ENCODE measurements at places on chromosomes 1 and 21.

- no peak for DNase-seq
These were observed 28.8 kb upstream of the PPP2R5A start for GRCh38 chr1:212256369-212256768.

DNA sequence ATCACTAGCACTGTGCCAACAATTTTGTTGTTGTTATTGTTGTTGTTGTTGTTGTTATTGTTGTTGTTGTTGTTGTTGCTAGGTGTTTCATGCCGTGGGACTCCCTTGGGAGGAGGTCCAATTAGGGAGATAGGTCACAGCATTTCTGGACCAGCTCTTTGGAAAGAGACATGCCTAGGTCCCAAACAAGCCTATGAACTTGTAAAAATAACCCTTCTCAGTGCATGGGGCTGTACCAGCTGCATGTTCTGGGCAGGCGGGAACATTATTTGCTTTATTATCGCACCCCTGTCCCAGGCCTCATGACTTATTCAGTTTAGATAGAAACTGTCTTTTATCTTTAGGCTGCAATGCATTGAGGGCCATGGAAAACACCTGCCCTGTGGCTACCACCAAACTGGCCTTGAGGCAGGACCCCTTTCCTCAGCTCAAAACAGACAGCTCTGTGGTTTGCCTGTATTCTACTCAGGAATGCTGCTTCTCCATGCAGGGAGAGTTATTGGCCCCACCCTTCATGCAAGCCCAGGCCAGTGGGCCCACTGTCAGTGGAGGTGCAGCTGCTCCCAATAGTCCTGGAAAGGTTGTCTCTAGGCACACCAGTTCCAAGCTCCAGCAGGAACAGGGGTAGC, 386.5 kb upstream of the BRINP3 start:
- no peak for DNase-seq

- no peak for DNase-seq
These were observed 12.3 kb downstream of the AHDC1 start for GRCh38 chr1:27591622-27592021.

DNA sequence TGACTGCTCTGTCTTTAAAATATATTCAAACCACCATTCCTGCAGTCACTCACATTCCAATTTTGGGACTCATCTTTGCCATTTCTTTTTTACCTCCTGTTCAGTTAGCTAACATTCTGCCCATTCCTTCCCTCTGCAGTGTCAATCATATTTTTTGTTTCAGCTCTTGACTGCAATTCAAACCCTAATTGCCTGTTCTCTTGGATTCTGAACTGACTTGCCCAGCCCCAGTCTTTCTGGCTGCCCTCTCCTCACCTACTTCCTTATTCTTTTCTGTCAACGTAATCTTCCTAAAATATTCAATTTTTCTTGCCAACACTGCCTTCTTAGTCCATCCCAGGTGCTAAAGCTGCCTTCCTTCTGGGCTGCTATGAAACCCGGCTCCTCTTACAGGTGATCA, 6.1 kb downstream of the PRDM2 start:
- DNase-seq, result no peak

DNA sequence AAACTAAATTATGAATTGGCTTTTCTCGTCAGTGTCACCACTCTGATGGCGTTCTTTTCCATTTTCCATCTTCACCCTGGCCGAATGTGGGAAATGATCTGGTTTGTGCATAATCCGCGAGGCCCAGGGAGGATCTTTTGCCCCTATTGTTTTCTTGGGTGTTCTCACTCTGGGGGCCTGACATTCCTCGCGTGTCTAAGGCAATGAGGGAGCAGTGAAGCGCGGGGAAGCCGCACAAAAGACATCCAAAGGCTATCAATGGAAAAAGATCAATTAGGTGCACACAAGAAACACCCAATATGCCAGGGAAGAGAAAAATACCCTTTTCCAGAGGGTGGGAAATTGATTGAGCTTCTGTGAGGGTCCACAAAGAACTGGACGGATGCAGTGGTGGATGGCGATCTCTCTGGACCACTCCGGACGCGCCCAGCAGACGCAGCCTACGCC, 941 bp upstream of the C1orf21 start:
- DNase-seq, result no peak

- no peak for DNase-seq
These were observed 45.6 kb downstream of the AZIN2 start for GRCh38 chr1:33126411-33127000.

- DNase-seq, result no peak
These were observed 195.3 kb upstream of the USP25 start for GRCh38 chr21:15534450-15534886.
